Stimulated activated CD4-positive, alpha-beta T cell treated with anti-CD3 and anti-CD28 coated beads, Interleukin-4, amount 100 ng/mL, for 4 hours (primary cell): ENCODE measurements at places on chromosomes 3 and 15.

DNA sequence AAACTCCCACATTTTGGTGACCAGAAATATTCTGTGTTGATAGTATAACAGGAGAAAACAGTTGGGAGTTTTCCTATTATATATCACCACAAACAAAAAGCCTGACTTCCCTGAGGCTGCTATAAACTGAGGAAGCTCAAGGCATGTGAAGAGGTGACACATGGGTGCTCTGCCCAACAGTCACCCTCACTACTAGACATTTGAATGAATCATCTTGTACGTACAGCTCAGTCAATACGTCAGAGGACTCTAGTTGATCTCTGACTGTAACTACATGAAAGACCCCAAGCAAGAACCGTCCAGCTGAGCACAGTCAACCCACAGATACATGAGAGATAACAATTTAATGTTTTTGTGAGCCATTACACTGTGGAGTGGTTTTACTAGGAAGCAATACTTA, 338.3 kb upstream of the ATP11B start:
- no peak for DNase-seq

- DNase-seq, result no peak
These were observed 170.2 kb upstream of the TPRG1 start for GRCh38 chr3:189001559-189001958.

DNA sequence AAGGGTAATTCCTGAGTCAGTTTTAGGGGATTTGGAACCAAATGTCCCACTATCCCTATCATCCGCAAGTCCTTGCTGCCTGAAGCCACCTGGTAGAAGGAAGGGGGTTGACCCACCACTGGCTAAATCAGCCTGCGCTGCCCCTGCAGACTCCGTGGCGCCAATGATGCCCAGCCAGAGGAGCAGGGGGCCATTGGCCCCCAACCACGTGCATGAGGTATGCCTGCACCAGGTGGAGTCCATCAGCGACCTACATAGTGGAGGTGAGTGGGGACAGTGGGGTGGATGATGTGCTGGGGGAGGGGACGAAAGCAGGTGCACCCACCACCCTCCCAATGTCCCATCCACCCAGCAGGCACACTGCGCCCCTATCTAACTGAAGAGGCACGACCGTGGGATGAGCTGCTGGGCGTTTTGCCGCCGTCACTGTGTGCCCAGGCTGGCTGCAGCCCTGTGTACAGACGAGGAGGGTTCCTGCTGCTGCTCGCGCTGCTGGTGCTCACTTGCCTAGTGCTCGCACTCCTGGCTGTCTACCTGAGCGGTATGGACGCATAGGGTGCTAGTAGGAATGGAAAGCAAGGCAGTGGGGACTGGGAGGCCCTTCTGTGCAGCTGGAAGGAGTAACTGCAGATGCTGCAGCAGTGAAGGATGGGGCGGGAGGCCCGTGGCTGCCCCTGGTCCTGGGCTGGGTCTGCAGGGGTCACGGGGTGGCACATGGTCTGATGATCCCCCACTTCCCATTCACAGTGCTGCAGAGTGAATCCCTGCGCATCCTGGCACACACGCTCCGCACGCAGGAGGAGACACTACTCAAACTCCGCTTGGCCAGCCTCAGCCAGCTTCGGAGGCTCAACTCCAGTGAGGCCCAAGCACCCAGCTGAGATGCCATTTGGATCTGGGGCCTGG, 5.7 kb downstream of the IFRD2 start:
- DNase-seq, result no peak

DNA sequence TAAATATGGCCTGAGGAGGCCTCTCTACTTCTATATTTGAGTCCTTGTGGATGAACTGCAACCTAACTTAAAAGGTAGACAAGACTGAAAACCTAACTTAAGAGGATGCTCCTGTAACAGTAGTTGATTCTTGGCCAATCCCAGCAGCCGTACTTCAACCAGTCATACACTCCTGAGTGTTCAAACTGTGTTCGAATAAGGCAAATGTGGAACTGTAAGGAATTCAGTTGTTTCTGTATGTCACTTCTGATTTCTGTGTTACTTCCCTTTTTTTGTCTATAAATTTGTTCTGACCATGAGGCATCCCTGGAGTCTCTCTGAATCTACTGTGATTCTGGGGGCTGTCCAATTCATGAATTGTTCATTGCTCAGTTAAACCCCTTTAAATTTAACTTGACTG, 20.5 kb downstream of the GALK2 start:
- DNase-seq, result no peak

DNA sequence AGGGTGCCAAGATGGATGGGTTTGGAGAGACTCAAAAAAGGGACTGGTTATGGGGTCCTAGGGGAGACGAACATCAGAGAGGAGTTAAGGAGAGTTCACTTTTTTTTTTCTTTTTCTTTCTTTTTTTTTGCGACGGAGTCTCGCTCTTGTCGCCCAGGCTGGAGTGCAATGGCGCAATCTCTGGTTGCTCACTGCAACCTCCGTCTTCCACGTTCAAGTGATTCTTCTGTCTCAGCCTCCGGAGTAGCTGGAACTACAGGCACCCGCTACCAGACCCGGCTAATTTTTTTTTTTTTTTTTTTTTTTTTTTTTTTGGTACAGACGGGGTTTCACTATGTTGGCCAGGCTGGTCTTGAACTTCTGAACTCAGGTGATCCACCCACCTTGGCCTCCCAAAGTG, 1.2 kb downstream of the SPINT1 start:
- DNase-seq, result no peak

- no peak for DNase-seq
These were observed 6.3 kb upstream of the HEXA start for GRCh38 chr15:72382146-72382545.

GRCh38 chr15:99719096-99719541, 14.1 kb downstream of the LYSMD4 start:
- no peak for DNase-seq

- DNase-seq, result no peak
These were observed 6.9 kb upstream of the DNAJC19 start for GRCh38 chr3:180996415-180996932.

- no peak for DNase-seq
These were observed 236.0 kb downstream of the CACNA2D3 start for GRCh38 chr3:54358316-54358715.

DNA sequence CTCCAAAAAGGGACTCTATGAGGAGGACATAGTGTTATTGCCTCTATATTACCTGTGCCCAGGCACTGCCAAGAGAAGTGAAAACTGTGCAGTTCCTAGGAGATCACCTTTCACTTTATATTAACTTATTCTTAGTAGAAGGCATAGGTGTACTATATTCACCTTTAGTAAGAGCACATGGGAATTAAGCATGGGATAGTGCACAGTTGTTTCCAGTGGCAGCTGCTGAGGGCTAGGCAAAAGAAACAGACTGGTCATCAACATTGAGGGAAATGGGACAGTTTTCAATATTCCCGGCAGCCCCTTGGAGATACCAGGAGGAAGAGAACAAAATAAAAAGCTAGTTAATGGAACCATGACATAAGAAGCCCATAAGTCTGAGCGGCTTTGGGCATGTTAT, 100.9 kb downstream of the PLCL2 start:
- no peak for DNase-seq

GRCh38 chr3:187025254-187025655, 94.9 kb downstream of the ST6GAL1 start:
- DNase-seq, result peak; percentile 76

DNA sequence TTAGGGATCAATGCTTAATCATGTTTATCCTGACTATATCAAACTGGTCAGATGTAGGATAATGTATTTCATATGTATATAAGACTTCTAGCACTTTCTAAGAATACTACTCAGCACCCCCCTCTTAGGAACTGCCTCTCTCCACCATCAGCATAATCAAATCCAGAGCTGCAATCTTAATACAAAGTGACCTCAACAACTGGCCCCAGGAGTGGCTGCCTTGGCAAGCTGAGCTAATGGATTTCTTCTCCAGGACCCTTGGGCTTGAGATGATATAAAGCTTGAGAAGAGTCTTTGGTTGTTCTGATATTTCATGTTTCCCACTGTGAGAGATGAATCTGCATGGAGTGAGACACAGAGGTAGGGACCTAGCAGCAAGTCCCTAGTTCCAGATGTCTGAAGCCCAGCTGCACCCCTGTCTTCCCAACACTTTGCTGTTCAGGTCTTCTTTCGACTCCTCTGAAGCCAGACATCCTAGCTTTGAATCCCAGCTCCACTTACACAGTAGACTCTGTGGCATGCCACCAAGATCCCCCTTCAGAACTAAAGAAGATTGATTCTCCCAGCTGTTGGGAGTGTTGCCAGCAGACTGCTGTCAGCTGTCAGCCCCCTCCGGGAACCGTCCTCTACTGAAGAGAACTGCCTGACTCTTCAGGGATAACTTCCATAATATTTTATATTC, 309.3 kb upstream of the UBE2E2 start:
- no peak for DNase-seq

- DNase-seq, result no peak
These were observed 20.9 kb downstream of the RAD54L2 start for GRCh38 chr3:51559411-51559888.

DNA sequence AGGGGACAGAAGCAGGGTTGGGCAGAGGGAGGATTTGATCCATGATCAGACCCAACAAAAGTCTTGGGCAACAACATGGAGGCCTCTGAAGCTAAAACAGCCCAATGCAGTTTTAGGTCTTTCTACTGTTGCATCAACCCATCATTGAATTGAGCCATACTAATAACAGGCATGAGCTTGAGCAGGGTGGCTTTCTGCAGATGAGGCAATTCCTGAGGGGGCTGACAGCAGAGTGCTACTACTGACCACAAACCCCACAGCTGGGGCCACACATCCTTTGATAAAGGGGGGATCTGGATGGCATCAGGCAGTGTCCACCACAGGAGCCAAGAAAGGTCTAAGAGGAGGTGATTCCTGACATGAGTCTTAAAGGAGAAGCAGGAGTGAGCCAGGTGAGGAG, 517.0 kb upstream of the PPP2R3A start:
- DNase-seq, result no peak

GRCh38 chr15:40439960-40440742, 602 bp upstream of the BAHD1 start:
- peak; percentile 22 for DNase-seq

DNA sequence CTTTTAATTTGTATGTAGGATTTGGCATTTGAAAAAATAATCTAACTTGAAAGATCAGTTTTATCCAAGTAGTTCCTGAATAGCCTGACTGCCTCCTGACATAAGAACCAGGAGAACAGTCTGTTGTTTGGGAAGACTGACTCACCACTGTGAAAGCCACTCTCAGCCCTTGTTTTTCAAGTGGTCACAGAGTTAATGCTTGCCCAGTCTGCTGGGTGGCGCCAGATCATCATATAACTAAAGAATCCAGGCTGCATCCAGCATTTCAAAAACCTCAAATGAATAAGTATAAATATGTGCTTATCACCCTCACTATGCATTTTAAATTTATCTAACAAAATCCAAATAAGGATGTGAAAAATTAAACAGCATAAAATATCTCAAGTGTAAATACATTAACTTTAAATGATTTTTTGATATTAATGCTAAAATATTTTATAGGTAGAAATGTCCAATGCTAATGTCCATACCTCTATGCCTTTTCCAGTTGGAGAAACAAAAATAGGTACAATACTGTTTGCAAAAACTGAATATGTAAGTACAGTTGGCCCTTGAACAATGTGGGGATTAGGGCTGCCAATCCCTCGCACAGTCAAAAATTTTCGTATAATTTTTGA, 26.9 kb upstream of the ZBBX start:
- no peak for DNase-seq

GRCh38 chr3:194330160-194330559, 21.0 kb downstream of the CPN2 start:
- DNase-seq, result no peak

GRCh38 chr3:173711619-173712018, 314.1 kb downstream of the NLGN1 start:
- DNase-seq, result no peak

GRCh38 chr3:123636431-123636841, 51.6 kb upstream of the HACD2 start:
- DNase-seq, result no peak

DNA sequence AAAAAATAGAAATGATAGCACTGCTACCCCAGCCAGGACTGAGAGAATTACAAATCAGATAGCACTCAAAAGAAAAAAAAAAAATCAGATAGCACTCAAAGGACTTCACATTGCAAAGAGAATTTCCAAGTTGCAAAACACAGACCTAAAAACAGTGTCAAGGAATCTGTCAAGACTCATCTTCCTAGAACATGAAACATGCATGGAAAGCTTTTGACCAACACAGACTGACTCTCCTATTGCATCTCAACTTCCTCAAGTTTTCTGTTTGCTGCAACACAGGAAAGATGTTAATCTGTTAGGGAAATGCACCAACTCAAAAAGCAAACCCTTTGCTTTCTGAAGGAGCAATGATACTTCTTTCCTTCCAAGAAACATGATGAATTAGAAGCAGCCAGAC, 42.3 kb downstream of the RAB27A start:
- no peak for DNase-seq

DNA sequence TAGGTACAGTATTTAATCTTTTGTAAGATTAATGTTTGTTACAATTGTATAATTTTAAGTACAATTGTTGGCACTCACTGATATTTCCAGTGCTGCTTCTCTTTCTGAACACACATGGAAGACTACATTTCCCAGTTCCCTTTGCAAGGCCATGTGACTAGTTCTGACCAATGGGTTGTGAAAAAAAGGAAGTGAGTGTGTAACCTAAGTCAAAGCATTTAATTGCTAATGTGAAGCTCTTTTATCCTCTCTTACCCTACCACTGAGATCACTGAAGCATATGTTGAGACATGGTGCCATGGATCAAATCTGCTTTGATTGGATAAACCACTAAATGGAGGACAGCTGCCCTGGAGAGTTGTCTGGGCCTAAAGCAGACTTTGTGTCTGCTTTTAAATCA, 83.9 kb upstream of the PLXND1 start:
- no peak for DNase-seq

DNA sequence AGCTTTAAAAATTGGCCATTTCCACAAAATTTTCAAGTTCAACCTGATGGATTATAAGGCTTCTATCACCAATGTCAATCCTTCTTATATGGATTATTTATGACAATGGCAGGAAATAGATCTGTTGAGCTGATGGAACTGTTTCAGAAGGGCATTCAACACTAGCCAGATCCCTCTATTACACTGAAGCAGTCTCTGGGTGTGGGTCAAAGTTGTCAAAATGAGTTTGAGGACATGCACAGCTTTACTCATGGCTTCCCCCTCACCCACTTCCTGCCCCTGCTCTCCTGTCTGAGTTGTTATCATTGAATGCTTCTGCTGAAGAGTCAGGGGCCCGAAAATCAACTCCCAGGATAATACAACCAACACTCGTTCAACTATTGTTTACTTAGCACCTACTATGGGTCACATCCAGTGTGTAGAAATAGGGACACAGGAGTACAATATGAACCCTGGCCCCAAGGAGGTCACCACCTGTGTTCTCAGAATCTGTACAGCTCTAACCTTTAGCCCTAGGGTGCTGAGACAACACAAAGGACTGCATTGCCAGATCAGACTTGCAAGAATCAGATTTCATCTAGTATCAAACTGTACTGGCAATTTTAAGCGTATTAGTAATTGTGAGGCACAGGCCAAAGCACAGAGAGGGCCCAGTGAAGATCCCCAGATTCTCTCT, 41.7 kb upstream of the FAM3D start:
- DNase-seq, result no peak

GRCh38 chr3:50637011-50637410, 20.1 kb downstream of the MAPKAPK3 start:
- DNase-seq, result no peak
